Epithelial cell of prostate (primary cell): ENCODE measurements at places on chromosomes 4 and X.
A peak's percentile ranks its signal among the peaks of the same experiment; 100 is the strongest.

DNA sequence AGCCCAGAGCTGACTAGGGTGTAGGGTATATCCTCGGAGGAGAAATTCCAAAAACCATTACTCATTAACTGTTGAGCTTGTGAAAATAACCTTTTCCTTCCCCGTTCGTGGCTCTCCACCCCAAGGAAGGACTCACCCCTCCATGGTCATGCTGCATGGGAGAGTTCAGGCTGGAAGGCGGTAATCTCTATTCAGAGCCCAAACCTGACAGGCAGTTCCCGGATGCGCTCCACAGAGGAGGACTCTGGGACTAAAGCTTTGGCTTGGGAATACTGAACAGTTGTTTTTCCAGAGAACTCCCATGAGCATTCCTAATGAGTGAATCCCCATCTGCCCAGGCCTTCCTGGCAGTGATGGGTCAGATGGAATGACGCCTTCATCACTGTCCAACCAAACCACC is 125.4 kb downstream of the BCOR start:
- DNase-seq: no peak

DNA sequence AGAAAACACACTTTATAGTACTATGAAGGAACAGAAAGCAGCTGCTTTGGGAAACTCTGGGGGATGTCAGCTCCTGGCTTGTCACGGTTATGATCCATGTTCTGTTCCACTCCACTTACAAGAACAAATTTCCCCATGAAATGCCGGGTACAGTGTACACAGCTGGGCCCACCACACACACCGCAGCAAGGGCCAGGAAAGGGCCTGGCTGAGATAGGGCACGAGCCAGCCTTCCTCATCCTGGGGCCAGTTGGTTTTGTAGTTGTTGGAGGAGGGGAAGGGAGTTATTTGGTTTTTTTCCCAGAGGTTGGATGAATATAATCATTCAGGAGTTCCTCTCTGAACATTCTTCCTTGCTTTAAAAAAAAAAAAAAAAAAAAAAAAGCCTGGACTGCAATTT is 56.8 kb downstream of the SEPSECS start:
- no peak for DNase-seq

GRCh38 chr4:85994576-85994975 is 365.3 kb downstream of the MAPK10 start:
- no peak for DNase-seq

- no peak for DNase-seq
Measured at GRCh38 chr4:120633810-120634209, 288.7 kb downstream of the PRDM5 start.

DNA sequence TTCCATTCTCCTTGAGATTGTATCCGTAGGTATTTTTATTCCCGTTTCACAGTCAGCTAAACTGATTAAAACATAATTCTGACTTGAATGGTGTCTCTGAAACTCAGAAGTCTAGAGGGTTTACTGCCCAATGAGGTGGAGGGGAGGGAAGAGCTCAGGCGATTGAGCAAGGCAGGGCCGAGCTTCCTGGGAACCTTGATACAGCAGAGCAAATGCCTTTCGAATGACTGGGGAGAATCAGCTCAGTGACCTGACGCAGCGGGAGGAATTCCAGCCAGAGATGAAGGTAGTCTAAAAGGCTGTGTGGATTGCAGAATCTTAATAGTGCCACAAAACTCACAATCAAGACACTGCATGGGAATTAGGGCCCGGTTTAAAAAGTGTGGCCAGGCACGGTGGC is 233.6 kb downstream of the EVC2 start:
- DNase-seq: no peak

GRCh38 chrX:32269866-32270265 is 941.5 kb downstream of the DMD start:
- no peak for DNase-seq

DNA sequence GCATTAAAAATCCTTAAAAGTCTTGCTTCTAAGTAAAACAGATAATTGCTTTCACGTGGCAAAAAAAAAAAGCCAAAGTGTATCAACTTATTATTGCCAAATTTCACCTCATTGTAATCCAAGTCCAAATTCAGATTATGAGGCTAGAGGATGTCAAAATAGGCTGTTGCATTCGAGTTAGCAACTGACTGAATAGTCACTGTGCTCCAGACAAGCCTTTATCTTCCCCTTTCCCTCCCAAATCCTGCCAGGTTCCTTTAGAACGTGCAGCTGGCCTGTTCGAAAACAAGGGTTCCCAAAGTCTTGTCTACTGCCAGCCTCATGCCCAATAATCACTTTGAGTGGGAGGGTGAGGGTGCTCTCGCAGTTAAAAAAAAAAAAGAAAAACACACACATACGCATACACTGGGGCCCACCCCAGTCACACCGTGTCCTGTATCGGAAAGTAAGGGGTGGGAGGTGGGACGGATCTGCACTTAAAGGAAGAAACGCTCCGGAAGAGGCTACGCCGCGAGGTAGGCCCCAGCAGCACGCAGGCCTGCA is 603 bp downstream of the MAD2L1 start:
- DNase-seq: no peak

- DNase-seq: no peak
Measured at GRCh38 chr4:8125526-8126056, 33.0 kb downstream of the ABLIM2 start.

DNA sequence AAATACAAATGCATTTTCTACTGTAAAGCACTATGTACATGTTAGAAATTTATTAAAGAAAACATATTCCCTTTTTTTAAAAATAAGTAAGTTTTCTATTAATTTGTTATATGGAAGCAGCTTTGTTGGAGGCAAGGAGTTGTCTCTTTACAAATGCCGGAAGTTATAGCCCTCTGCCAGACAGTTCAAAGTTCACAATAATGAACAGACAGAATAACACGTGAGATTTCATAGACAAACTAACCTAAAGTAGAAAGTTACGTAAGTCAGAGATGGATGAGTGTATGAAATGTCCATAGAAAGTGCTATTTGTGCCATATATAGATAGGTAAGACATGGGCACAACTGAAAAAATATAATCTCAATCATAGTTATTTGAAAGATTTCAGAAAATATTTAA is 43.9 kb upstream of the NEIL3 start:
- no peak for DNase-seq

- DNase-seq: no peak
Measured at GRCh38 chr4:153151535-153152455, 52.4 kb upstream of the TRIM2 start.

DNA sequence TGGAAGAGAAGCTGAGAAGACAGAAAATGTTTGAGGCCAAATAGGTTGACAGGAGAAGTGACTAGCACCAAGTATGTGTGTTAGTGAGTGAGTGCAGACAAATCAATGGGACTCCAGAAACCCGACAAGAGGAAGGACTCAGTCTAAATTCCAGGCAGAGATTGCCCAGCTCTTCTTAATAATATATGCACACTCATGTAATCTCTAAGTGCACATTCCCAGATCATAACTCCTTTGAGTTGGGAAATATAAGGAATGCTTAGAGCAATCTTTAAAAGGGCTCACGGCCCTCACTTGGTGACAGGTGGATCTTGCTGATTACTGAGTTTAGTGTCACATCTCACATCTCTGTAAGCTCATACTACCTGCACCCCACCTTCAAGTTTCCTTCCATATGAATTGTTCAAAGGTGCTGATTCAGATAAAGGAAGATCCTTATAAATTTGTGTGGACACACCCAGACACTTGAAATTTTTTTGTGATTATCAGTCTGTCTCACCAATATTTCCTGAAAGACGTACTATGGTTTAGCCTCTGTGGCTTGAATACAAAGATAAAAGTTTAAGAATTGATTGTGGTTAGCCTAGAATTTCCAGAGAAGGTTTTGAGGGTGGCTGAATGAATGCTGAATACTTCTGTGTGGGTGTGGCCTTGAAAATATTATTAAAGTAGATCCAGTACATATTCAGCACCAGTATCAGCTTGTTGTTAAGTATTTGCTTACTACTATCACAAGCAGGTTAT is 205.1 kb upstream of the UGT8 start:
- DNase-seq: no peak

DNA sequence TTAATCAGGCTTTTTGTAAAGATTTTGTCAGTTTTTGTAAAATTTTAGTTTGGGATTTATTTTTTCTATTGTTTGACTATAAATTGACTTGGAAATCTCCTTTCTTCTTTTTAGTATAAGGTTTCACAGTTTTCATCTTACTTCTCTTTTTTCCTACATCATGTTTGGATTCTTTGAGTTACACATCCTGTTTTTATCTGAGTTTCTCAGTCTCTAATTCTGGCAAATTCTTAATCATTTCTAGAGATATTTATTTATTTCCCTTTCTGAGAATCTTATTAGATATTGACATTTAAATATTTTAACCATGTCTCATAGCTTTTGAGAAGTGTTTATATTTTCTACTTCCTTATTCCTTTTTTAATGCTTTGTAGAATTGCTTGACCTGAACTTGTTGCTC is 20.7 kb downstream of the USP53 start:
- no peak for DNase-seq

GRCh38 chr4:63814171-63814964 is 594.9 kb downstream of the TECRL start:
- DNase-seq: no peak

DNA sequence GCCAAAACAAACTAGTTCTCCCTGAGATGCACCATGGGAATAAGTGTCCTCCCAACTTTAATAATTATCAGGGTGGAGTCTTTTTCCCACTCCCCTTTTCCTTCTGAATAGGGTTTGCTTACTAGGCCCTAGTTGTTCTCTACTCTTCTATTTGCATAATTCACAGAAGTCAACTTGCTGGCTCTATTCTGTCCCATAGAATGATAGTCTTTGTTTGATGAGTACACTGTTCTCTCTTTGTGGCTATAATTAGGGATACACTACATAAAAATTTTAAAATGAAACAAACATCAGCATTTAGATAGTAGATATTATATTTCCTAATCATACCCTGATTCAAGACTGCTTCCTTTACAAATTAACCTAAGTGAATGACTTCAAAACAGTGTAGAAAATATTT is 10.3 kb downstream of the PDHA2 start:
- no peak for DNase-seq

DNA sequence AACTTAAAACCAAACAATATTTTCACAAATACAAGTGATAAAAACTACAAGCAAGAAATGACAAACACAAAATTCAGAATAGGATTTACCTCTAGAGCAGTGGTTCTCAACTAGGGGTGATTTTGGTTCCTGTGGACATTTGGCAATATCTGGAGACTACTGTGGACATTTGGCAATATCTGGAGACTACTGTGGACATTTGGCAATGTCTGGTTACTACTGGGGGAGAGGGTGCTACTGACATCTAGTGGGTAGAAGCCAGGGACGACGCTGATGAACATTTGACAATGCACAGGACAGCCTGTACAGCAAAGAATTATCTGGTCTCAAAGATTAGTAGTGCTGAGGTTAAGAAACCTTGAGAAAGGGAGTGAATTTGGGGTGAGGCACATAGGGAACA is 169.8 kb downstream of the CLCN4 start:
- no peak for DNase-seq

DNA sequence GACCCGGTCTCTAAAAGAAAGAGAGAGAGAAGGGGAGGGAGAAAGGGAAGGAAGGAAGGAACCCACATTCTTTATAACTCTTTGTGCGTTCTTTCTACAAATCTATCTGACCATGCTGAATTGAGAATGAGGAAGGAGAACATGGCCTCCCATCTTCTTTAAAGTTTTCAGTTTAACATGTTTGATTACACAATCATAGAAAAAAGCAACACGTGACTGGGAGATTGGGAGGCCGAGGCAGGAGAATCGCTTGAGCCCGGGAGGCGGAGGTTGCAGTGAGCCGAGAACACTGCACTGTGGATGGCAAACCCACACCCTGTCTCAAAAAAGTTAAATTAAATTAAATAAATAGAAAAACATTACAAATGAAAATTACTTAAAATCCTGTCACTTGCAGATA is 254.5 kb downstream of the RAPGEF2 start:
- DNase-seq: no peak

GRCh38 chrX:24395775-24396174 is 35.3 kb downstream of the SUPT20HL1 start:
- DNase-seq: no peak

DNA sequence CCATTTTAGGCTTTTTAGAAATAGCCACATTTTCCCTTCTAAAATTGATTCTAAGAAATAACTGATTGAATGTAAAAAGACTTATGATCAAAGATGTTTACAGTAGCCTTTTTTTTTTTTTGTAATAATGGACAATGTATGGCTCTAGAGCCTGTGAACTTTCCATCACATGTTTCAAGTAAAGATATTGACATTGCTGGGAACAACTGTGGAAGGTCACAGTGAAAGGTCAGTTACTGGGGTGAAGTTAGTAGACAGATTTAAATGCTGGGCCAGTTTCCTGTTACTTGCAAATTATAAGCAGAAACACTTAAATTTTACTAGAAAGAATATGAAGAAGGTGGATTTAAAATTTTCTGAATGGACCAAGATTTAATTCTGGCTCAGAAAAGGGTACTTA is 18.4 kb downstream of the PAGE2 start:
- DNase-seq: no peak

- no peak for DNase-seq
Measured at GRCh38 chr4:90118527-90119195, 8.5 kb upstream of the CCSER1 start.

GRCh38 chr4:23333946-23334878 is 555.6 kb downstream of the PPARGC1A start:
- peak; percentile 73 for DNase-seq

DNA sequence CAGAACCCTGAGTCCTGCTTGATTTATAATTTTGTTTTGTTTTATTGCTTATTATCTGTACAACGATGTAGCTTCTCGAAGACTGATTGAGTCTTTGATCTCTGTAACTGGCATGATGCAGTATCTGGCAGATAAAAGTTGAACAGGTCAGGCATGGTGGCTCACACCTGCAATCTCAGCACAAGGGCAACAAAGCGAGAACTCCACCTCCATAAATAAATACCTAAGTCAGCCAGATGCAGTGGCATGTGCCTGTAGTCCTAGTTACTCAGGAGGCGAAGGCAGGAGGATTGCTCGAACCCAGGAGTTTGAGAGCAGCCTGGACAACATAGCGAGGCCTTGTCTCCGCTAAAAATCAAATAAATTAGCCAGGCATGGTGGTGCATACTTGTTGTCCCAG is 15.7 kb upstream of the WDR19 start:
- no peak for DNase-seq

DNA sequence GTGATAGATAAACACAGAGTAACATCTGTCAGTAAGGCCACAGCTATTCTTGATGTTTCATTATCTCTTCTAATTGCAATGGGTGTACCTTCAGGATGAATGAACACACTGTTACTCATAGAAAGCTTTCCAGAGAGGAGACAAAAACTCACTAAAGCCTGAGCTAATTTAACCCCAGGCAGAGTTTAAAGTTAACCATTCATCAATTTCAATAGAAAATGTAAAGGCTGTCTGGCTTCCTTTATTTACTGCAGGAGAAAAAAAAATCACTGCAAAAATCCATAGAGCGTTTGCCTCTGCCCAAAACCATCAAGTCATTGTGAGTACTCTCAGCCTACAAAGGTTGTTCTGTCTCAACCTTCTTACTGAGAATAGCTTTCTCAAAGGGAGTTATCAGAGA is 376.9 kb downstream of the PPP4R3C start:
- DNase-seq: no peak

- DNase-seq: no peak
Measured at GRCh38 chr4:40688446-40689095, 58.9 kb upstream of the RBM47 start.
